ENCODE measurements at places on chromosomes 11 and 22.

DNA sequence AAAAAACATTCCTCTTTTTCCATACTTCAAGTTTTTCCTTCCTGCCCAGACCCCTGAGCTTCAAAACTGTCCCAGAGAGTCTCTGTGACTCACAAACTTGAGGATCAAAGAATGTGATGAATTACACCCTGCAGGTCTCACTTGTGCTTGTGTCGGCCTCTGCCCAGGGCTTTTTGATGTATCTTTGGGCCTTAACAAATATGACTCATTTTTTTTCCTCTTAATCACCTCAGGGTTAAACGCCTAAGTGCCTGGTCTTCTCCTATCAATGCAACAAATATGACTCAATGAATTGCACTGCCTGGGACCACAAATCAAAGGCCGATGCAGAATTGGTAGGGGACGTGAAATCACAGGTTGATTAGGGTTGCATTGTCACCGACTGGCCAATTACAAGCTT is 267.7 kb downstream of the LARGE1 start:
- DNase-seq = no peak

DNA sequence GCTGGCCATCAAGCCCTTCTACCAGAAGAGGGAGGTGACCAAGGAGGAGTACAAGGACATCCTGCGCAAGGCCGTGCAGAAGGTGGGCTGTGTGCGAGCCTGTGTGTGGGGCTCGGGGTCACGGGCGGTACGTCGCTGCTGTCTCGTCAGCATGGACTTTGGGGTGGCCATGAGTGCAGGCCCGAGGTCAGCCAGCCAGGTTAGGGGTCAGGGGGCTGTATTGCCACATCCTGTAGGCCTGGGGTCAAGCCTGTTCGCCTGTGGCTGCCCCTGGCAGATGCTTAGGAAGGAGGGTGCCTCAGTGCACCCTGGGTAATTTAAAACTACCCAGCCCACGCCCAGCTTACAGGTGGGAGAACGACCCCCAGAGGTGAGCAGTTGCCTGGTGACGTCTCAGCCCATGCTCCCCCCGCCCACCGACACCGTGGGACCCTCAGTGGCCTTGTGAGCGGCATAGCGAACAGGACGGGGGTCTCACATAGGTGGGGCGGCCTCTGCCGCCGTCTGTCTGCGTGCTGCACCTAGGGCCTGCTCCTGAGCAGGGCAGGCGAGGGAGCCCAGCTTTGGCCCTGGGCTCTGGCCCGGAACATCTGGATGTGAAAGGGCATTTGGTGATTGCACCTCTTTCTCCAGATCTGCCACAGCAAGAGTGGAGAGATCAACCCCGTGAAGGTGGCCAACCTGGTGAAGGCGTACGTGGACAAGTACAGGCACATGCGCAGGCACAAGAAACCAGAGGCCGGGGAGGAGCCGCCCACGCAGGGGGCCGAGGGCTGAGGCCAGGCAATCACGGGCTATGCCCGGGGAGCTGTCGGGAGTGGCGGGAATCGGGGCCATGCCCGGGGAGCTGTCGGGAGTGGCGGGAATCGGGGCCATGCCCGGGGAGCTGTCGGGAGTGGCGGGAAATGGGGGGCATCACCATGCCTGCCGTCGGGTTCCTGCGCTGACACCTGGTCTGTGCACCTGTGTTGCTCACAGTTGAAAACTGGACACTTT is 4.5 kb downstream of the IRF7 start:
- no peak for DNase-seq

GRCh38 chr22:48754611-48755058 is 1073.0 kb downstream of the BRD1 start:
- DNase-seq = no peak

DNA sequence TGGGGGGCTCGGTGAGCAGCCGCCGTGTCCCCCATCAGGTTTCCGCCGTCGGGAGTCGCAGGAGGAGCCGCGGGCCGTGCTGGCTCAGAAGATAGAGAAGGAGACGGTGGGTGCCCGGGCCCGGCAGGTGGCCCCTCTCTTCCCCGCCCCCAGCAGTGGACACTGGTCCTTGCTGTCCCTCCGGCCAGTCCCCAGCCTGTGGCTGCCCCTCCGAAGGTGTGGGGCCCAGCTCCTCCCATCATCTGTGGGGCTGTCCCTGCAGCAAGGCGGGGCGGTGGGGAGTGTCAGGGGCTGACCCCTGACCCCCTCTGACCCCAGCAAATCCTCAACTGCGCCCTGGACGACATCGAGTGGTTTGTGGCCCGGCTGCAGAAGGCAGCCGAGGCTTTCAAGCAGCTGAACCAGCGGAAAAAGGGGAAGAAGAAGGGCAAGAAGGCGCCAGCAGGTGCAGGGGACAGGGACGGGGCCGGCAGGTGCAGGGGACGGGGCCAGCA is 15.3 kb downstream of the EPS8L2 start:
- no peak for DNase-seq

DNA sequence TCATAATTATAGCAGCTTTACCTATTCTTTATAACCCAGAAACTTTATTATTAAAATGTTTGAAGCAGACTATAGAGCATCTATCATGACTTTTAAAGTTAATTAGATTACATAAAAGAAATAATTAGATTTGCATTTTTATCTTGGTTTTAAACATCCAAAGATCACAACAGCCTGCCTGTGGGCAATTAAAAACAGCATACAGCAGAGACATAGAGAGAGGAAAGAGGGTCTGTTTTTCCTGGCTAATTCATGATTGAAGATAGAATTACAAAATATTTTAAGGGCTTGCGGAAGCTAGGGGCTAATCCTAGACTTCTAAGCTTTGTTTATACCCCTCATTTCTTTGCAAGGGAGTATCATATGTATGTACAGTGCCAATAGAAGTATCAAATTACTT is 178.1 kb downstream of the SOX6 start:
- DNase-seq = no peak

- DNase-seq = no peak
Observed at GRCh38 chr11:7844986-7845385, 48.2 kb upstream of the OR5P2 start.

DNA sequence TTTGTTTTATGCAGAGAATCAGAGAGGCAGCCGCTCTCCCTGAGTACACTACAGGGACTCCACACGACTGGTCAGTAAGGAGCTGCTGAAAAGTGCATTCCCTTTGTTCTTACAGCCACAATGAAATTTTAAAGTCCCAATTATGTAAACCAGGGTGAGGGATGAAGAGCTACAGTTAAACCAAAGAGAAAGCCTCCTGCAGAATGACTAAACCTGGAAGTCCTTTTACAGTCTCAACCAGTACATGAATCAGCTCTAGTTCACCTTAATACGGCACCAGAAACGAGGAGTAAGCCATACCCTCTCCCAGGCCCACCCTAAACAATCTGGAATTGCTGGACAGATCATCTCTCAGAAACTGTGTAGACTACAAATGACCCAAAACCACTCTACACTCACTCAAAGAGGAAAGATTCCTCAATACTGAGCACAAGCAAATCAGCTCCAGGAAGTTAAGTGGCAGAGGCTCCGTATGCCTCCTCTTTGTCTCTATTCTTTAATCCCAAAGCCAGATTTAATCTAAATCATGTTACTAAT is 113.1 kb downstream of the RBFOX2 start:
- no peak for DNase-seq

DNA sequence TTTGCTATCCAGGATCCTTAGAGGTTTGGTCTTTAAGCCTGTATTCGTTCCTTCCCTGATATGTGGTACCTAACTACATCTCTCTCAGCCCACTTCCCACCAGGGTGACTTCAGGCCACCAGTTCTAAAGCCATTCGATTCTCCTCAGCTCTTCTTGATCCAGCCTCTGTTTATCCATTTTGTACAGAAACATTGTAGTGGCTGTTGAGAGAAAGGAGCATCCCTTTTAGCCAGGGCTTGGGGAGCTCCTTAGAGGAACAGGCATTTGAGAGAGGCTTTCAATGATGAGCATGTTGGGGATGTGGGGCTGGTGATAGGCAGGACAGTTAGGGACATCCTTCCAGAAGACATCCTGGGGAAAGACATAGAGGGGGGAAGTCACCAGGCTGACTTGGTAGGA is 17.9 kb downstream of the UBE2L3 start:
- no peak for DNase-seq

DNA sequence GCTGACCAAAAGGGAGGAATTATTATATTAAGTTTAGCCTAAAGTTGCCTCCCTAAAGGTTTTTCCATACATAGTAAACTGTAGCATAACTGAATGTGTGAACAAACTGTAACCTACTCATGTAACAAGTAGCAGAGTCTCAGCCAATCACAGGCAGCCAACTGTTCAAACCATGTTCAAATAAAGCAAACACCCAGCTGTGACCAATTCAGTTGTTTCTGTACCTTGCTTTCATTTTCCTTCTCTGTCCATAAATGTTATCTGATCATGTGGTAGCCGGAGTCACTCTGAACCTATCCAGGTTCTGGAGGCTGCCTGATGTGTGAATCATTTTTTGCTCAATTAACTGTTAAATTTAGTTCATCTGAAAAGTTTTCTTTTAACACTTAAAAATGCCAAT is 373.5 kb downstream of the GUCY1A2 start:
- DNase-seq = no peak

DNA sequence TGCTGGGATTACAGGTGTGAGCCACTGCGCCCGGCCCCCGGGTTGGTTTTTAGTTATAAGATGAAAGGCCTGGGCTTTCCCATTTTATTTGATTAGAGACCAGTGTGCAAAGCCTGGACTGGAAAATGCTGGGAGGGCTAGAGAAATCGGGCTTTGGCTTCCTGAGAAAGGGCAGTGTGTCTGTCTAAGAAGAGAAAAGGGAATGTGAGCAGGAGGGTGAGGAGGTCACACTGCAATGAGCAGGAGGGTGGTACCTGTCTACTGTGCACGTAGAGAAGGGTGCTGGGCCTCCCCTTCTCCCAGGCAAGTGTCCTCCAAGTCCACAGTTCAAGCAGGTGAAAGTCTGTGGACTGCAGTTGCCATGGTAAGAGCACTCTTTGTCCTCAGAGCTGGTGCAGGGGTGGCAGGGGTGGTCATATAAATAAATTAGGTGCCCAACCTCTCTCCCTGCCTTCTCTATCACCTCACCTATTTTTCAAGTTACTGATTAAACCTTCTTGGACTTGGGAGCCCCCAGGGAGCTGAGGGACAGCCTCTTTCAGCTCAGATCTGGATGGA is 30.8 kb downstream of the SLC5A1 start:
- no peak for DNase-seq

DNA sequence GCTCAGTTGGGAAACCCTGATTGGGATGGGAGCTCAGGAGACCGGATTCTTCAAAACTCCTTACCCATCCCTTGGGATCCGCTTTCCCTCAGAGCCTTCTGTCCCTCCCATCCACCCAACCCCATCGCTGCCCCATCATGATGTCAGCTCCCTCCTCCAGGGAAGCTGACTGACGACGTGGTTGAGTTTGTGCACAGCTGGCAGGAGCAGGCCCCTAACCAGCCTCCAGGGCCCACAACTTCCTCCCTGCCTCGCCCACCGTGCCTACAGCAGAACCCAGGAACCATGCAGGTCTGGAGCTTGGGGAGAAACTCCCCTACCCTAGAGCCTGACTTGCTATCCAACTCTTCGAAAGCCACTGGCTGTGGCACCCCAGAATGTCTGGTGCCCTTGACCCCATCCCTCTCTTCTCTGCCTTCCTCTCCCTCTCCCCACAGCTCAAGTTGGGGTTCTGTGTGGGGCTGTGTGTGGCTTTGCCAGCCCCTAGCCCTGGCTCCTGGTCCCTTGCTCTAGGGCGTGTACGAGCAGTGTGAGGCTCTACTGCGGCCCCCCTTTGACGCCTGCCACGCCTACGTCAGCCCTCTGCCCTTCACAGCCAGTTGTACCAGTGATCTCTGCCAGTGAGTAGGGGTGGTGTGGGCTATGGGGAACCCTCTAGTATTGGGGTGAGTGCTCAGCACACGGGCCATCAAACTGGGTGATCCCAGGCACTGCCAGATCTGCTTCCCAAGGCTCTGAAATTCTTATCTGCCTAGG is 11.1 kb downstream of the OTOG start:
- no peak for DNase-seq

DNA sequence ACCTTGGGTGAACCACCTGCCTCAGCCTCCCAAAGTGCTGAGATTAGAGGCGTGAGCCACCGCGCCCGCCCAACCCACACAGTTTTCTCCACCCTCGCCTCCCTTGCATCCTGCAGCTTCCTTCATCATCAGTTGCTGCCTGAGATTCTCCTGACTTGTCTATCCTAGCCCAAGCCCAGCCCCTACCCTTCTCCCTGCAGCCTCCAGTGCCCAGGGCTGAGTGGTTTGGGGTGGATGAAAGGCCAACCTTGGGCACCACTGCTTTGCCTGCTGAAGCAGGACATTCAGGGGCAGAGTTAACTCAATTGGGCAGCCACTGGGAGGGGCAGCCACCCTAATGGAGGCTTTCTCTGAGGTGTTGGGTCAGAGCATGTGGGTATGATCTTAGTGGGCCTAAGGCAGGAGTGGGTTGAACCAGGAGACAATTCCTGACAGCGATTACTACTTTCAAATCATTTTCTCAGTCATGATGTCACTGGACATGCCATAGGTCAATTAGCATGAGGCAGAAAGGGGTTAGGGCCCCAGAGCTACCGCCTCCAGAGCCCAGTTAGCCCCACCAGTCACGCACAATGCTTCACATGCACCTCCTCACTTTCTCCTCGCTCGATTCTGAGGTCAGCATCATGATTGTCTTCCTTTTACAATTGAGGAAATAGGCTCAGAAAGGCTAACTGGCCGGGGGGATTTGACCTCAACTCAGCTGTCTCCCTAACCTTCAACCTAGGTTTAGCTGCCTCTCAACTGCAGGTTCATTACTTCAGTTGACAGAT is 1.0 kb upstream of the FKBP2 start:
- no peak for DNase-seq

DNA sequence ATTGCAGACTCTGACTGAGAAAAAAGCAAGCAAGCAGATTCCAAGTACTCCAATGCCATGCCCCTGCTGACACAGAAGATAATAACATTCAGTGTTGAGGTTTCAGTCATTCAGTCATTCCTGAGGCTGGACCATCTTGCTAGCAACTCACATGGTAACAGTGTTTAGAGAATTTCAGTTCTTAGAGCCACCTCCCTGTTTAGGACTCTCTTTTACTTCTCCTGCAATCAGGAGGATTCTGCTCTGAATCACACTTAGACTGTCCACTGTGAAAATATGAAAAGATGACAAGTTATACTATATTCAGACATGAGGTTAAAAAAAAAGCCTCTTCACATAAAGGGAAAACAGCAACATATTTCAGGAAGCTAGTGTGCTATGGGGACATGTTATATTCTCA is 183.9 kb upstream of the CTSC start:
- DNase-seq = no peak

GRCh38 chr11:10232756-10233155 is 61.3 kb downstream of the SBF2 start:
- no peak for DNase-seq

DNA sequence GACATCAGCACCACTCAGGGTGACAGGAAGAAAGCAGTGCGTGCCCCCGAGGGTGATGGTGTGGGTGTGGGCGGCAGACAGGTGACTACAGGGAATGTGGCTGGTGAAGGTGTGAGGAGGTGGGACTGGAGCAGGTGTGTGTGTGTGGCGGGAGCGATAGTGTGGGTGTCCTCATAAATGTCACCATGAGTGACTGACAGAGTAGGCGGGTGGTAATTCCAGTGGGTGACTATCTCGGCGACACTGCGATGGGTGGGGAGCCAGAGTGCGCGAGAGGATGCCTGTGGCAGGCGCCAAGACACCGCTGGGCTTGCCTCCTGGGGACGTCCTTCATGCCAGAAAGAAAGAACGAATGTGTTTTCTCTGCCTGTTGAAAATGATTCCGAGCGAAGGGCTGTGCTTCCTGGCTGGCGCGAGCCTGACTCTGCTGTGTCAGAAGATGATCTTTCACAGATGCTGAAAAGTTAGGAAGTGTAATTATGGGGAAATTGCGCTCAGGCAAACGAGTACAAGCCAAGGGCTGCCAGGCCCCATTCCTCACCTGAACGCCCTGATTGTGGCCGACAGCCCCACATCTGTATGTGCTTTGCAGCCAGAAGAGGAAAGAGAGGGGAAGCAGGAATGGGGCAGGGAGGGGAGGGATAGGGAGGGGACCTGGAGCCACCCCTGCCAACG is 98.8 kb upstream of the CD82 start:
- DNase-seq = no peak
